ENCODE measurements at places on chromosomes 7 and 10.

- DNase-seq, result no peak
Measured at GRCh38 chr7:17239683-17240521, 58.5 kb upstream of the AHR start.

- DNase-seq, result no peak
Measured at GRCh38 chr10:15442056-15442455, 71.0 kb upstream of the FAM171A1 start.

DNA sequence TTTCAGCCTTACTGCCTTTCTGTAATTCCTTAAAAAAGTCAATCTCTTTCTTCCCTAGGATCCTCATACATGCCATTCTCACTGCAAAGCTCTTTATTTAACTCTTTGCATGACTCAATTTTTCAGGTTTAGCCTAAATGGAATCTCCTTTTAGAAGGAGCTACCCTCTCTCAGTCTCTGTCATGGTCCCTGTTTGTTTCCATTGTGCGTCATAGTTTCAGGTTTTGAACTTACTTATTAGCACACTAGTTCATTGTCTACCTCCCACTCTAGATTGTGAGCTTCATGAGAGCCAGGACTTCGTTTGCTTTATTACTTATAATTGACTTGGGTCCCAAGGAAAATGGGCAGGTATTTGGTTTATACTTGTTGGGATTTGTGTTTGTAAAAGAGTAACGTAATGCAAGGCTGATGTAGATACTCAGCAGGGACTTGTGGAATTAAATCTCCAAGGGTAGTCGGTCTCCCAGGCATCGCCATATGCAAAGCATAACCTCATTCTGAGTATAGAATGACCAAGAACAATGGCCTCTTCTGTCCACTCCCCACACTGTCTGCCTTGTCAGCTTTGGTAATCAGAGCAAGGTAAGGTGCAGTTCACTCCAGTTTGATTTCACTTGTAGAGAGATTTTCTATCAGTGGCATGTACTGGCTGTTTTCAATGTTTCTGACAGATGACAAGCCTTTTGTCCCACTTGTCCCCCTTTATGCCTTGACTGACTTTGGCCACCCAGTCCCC lies 252.0 kb downstream of the SORCS3 start:
- no peak for DNase-seq

GRCh38 chr10:61919646-61920215 lies 18.2 kb downstream of the ARID5B start:
- no peak for DNase-seq

DNA sequence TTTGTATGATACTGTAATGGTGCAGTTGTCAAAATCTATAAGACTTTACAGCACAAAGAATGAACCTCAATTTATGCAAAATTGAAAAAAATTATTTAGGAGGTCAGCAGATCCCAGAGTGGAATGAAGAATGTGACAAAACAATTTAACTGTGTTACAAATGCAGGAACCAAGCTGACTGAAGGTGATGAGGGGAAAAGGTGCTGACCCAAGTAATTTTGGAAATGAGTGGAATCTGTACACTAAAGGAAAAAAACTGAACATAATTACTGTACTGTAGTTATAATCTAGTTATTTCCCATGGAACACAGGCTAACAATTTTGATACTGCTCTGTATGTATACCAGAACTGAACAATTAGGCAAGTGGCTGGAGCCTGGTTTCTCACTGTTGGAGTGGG lies 31.2 kb upstream of the ZCCHC24 start:
- DNase-seq, result no peak

GRCh38 chr7:43112941-43113621 lies 634 bp downstream of the HECW1 start:
- DNase-seq, result no peak

- no peak for DNase-seq
Measured at GRCh38 chr10:89814278-89814677, 112.9 kb downstream of the KIF20B start.

DNA sequence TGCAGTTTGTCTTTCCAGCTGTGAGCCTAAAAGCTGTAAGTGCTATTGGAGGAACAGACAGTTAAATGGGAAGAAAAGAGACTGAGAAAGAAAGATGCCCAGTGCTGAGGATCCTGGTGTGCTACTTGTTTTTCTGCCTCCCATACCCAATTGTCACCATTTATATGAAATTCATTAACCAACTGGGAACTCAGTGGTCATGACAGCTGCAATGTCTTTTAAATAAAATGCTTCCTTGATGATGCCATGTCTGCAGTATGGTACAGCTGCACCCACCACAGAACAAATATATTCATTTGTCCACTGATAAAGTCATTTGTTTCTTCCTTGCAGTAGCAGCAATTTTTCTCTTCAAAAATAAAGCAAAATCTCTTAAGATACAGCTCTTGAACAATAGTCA lies 15.6 kb upstream of the RTKN2 start:
- DNase-seq, result no peak

- DNase-seq, result no peak
Measured at GRCh38 chr10:36119455-36119854, 477.4 kb upstream of the FZD8 start.

DNA sequence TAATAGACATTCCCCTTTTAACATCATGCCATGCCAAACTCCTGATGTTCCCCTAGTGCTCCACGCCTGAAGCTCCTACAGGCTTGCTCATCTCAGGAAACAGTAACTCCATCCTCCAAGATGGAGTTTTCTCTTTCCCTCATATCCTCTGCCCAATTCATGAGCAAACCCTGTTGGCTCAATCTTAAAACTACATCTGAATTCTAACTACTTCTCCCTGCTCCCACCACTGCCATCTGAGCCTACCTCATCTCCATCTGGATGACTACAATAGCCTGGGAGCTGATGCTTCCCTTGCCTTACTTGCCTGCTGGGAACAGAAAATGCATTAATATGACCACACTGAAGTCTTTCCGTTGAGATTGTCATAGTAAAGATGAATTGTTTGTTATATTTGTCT lies 271.7 kb upstream of the MKLN1 start:
- DNase-seq, result no peak

GRCh38 chr10:109866995-109867635 lies 56.2 kb downstream of the XPNPEP1 start:
- no peak for DNase-seq

GRCh38 chr7:29287366-29287765 lies 92.8 kb downstream of the CHN2 start:
- DNase-seq, result no peak

DNA sequence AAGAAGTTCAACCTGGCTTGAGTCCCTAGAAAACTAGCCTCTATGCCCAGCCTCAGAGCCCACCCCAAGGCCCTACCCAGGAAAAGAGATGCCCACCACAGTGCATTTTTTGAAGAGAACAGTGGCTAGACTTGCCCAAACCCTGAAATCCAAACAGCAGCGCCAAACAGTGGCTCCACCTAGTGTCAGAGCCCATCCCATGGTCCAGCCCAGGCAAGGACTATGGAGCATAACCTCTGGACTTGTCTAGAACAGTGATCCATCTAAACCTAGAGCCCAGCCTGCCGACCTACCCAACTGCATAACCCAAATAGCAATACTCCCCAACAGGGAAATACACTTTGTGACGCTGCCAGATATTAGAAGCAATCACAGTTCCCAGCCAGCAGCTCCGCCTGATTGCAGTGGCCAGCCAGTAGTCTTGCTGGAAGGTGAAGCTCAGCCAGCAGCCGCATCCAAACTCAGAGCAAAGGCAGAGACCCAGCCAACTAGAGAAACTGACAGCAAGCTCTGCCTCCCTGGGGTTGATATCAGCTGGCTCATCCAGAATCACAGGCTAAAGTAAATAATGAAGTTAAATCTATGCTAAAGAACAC lies 44.5 kb downstream of the HBP1 start:
- no peak for DNase-seq

DNA sequence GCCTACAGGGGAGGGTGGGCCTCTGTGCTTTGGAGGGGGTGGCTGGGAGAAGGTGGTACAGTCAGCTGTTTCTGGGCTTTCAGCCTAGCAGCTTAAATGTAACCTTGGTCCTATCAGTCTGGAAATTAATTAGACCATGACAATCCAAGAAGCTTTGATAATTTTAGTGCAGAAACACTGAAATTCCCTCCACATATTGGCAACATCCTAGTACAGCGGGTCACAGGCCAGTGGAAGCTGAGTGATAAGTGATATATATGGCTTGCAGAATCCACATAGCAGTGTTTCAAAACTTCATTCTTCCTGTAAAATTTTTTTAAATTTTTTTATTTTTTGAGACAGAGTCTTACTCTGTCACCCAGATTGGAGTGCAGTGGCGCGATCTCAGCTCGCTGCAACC lies 212.6 kb downstream of the TYW1 start:
- no peak for DNase-seq

DNA sequence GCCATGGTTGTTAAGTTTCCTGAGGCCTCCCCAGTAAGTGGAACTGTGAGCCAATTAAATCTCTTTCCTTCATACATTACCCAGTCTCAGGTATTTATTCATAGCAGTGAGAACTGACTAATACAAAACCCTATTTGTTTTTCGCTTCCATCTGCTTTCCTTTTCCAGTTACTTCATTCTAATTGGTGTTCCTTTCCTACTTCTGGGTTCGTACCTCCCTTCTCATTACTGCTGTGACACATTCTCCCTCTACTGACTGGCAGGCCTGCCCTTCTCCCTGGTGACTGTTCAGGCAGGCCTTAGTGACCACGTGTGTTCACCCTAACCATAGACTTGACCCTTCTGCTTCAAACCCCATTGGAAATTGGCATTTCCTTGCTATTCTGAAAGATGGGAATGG lies 37.7 kb downstream of the MTURN start:
- no peak for DNase-seq

GRCh38 chr7:26609532-26609931 lies 254.9 kb downstream of the SKAP2 start:
- DNase-seq, result no peak

GRCh38 chr7:98200364-98200763 lies 10.9 kb upstream of the BHLHA15 start:
- no peak for DNase-seq

DNA sequence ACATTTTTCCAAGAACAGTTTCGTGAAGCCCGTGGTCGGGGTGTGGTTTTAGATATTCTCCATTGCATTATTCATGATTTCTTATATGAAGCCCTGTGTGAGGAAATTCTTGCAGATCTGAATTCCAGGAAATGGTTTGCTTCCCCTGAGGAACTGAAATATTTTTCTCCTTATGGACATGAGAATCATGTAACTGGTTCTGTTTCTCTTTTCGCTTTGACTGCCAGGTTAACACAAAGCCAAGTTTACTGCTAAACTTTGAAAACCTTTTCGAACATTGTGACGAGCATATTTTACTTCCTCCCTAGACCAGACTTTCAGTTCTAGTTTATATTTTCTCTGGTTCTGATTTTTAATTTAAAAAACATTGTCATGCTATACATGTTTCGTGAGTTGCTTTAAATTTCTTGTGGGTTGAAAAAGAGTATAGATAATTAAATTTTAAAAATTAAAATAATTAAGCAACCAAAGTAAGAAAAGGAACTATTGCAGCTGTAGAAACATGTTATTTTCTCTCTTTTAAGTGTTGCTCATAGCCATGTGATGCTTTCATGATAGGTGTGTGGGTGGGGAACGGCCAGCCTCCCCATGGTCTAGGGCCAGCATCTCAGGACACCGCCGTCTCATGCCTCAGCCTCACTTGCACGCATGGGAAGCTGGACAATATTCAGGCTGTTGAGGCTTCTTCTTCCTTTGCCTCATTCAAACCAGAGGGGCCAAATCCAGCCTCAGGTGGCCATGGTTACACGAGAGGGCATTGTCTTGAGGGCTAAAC lies 97.1 kb downstream of the CREB5 start:
- no peak for DNase-seq

DNA sequence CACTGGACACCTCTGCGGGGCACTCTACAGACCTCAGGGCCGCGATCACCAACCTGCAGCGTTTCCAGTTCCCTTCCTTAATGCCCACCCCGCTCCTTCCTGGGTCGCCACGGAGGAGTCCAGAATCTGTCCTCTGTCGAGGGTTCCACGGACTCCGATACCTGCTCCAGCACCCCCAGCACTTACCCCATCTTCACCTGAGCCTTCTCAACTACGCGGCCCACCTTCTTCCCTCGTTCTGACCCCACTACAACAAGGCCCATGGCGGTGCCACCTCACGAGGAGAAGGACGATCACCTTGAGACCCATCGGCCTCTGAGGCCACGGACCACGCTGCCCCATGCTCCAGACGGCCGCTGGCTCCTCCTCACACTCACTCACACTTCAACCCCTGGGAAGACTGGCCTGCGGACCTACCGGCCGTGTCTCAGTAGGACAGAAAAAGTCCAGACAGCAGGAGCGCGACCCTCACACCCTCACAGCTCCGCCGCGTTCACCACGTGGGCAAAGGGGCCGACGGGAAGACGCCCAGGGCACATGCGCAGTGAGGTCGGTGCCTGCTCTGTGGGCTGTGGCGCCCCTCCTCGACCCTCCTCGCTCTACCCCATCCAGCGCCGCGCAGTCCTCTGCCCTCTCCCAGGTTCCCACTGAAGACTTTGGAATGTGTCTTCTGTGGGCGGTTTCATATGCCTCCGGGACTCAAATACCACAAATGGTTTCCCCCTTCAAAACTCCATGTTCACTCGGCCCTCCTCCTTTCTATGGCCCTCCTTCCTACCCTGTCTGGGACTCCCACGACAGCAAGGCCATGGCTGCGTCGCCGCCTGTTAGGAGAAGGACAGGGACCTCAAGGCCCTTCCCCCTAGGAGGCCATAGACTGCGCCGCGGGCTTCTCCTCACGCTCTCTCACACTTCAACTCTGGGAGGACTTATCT lies 193.9 kb upstream of the PHF14 start:
- no peak for DNase-seq

DNA sequence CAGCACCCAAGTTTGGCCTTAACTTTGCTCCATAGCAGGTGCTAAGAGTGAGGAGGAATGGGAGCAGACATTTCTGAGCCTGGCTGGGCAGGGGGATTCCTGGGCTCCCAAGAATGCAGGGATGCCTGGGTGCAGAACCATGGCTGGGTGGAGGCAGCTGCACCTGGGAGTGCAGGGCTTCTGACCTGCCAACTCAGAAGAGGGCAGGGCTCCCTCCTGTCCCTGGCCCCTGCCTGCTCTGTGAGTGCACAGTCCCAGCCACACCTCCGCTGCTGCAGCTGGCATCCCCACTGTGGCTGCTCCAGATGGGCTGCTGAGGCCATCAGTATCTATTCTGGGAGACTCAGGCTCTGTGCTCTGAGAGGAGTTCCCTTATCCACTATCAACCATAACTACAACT lies 747.4 kb upstream of the VSTM2A start:
- DNase-seq, result no peak

GRCh38 chr10:62058896-62059216 lies 157.4 kb downstream of the ARID5B start:
- no peak for DNase-seq

DNA sequence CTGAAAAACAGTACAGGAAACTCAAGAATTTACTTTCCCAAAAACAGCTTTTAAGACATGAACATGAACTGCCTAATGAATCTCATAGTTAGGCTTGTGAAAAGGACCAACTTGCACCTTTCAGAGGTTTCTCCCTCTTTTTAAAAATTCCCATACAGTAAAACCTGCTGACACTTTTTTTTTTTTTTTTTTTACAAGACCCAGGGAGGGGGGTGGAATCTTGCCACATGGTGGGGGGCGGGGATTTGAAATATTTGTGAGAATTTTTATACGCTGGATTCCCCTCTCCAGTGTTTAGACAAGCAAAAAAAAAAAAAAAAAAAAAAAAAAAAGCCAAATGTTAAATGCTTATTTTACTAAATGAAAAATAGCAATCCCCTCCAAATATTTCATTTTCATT lies 57.4 kb downstream of the HIBADH start:
- DNase-seq, result no peak

- DNase-seq, result no peak
Measured at GRCh38 chr10:48594803-48595538, 9.9 kb downstream of the ARHGAP22 start.

GRCh38 chr10:73881221-73881919 lies 7.0 kb upstream of the CAMK2G start:
- DNase-seq, result no peak

- DNase-seq, result no peak
Measured at GRCh38 chr10:117226813-117227451, 14.0 kb upstream of the SLC18A2 start.
